ENCODE measurements at places on chromosomes 2 and 18.

GRCh38 chr2:129806990-129807389 lies 172.5 kb upstream of the RAB6C start:
- DNase-seq, result no peak

GRCh38 chr2:150630587-150631235 lies 143.2 kb upstream of the RND3 start:
- no peak for DNase-seq

DNA sequence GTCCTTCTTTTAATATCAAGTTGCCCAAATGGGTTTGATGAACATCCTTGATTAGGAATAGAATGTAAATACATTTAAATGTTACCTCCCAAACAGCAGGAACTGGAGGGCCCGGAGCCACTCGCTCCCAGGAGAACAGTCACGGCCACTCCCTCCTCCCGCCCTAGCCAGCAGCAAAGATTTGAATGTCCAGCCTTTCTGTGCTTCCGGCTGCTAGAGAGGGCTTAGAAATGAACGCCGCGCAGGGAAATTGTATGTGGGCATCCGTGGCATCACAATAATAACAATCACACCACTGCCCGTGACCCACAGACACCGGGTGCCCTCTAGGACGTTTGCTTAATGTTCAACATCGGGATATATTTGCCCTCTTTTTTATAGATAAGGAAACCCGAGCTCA lies 164.9 kb upstream of the SALL3 start:
- DNase-seq, result no peak

DNA sequence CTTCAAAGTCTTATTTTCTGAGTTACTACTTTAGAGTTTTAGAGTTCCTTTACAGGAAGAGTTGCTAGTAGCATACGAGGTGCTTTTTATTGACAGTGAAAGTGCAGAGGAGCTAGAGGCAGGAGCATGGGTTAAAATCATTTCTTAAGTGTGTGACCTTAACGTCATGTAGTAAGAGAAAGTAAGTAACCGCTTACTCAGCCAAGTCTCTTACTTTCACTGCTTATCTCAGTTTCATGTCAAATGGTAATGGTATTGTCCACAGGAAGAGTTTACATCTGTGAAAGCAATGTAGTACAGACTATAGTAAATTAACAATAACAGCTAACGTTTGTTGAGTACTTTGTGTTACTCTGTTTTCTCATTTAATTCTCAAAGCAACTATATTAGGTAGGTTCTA lies 12.6 kb downstream of the NDUFAF7 start:
- no peak for DNase-seq

GRCh38 chr2:226772389-226773179 lies 27.0 kb downstream of the IRS1 start:
- DNase-seq, result no peak

GRCh38 chr18:25759111-25759510 lies 331.3 kb downstream of the SS18 start:
- no peak for DNase-seq

- DNase-seq, result no peak
Observed at GRCh38 chr2:141508806-141509595, 621.8 kb downstream of the LRP1B start.

- peak; percentile 61 for DNase-seq
Observed at GRCh38 chr18:37563931-37564392, 1.6 kb downstream of the CELF4 start.

- no peak for DNase-seq
Observed at GRCh38 chr18:211582-211981, 53.2 kb downstream of the USP14 start.

DNA sequence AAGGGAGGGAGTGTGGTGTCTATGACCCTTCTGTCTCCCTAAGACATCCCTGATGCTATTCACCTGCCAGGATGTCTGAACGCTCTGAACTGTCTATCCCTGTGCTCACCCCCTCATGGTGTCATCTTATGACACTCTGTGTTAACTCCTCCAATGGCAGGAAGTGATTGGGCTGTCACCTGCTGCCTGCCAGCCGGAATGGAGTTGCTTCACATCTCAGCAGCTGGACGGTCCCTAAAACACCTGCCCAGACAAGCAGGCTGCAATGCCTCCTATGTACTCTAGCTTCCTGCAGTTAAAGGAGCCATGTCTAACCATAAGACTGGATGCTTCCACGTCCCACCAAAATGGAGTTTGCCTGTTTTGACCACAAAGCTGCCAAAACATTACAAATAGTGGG lies 99.9 kb downstream of the CPO start:
- DNase-seq, result no peak

DNA sequence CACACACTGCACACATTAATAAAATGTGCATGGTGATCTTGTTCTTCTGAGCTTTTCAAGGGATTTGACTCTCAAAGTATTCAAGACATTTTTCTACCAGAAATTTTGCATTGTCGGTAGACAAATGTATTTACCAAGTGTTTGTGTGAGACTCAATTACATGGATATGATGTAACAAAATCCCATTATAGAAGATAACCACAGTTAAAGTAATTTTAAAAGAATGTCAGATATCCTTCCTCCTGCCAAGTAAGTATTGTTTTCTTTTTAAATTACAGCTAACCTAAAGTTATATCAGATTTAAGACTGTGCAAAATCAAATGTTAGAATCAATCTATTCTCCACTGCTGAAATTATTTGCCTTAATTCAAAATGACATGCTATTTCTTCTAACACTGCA lies 1344.5 kb upstream of the CHAC2 start:
- DNase-seq, result no peak

- DNase-seq, result no peak
Observed at GRCh38 chr2:26952374-26952773, 18.1 kb upstream of the MAPRE3 start.

DNA sequence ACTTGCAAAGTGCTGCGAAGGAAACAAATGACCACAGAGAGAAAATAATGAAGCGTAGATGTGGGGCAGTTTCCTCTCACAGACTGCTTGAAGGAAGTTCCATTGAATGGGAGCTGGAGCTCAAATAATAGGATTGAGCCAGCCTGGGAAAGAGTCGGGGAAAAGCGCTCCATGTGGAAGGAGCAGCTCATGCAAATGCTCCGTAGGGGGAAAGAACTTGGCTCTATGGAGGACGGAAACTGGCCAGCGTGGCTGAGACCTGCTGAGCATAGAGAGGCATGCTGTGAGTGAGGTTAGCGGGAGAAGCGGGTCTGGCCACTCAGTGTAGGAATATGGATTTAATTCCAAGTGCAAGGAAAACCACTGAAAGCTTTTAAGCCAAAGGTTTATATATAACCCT lies 28.6 kb upstream of the VIT start:
- no peak for DNase-seq

DNA sequence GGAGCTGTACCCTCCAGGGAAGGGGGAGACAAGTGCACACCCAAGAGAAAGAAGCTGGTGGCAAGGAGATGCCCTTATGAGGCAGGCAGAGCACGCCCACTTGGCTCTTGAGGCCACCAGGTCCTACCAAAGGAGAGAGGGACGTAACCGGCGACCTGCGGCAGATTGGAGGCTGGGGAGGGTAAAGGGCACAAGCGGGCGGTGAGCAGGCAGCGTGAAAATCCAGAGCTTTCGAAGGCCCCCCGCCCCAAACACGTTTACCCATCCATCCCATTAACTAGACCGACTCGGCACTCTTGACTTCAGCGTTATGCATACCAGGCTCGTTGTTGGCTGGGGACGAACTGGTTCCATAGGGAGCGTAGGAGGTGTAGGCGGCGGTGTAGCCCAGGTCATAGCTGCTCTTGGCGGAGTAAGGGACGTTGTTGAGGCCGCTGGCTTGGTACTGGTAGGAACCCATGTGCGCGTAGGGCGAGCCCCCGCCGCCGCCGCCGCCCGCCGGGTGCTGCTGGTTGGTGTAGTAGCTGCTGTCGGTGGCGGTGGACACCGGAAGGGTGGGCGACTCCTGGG lies 794 bp downstream of the DLX2 start:
- peak; percentile 78 for DNase-seq

GRCh38 chr2:62783679-62784078 lies 78.2 kb downstream of the EHBP1 start:
- no peak for DNase-seq

- no peak for DNase-seq
Observed at GRCh38 chr18:24982831-24983230, 369.1 kb downstream of the ZNF521 start.

Data from NCI-H1105 treated with DMSO at 0.1 percent for 48 hours (cell line).